Esophagus muscularis mucosa (tissue), 4 donors: ENCODE measurements at places on chromosomes 5 and 9.

- no peak for DNase-seq
Observed at GRCh38 chr5:61472172-61472958, 140.3 kb downstream of the ZSWIM6 start.

DNA sequence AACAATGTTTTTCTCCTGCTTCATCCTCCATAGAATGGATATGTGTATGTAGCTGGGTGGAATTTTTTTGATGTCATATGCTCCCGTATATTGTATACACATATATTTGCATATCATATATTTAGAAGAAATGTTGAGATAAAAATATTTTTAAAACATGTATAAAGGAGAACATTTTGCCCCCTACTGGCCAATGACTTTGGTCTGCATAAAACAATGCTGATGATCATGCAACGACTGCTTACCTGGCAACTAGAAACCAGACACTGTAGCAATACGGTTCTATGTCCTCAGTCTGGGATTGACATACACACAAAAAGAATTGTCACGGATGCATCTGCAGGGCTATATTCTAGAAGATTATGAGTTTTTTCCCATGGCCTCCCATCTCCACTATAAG is 503.6 kb downstream of the ELAVL2 start:
- DNase-seq, result no peak

DNA sequence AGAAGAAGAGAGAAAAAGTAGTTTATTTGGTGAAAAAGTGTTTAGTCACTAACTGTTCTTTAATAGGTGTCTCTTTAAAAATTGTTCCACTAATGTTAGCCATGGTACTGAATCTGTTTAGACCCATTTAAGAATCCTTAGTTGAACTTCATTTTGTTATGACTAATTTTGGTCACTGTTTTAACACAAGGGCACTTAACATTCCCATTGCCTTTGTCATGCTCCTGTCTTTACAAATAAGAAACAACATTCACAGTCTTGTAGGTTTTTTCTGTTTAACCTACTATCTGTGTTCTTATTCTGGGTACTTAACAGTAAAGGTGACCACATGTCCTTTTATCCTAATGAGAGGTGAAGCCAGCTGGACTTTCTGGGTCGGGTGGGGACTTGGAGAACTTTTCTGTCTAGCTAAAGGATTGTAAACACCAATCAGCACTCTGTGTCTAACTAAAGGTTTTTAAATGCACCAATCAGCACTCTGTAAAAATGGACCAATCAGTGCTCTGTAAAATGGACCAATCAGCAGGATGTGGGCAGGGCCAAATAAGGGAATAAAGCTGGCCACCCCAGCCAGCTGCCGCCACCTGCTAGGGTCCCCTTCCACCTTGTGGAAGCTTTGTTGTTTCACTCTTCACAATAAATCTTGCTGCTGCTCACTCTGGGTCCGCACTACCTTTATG is 116.7 kb downstream of the WDR70 start:
- DNase-seq, result no peak

DNA sequence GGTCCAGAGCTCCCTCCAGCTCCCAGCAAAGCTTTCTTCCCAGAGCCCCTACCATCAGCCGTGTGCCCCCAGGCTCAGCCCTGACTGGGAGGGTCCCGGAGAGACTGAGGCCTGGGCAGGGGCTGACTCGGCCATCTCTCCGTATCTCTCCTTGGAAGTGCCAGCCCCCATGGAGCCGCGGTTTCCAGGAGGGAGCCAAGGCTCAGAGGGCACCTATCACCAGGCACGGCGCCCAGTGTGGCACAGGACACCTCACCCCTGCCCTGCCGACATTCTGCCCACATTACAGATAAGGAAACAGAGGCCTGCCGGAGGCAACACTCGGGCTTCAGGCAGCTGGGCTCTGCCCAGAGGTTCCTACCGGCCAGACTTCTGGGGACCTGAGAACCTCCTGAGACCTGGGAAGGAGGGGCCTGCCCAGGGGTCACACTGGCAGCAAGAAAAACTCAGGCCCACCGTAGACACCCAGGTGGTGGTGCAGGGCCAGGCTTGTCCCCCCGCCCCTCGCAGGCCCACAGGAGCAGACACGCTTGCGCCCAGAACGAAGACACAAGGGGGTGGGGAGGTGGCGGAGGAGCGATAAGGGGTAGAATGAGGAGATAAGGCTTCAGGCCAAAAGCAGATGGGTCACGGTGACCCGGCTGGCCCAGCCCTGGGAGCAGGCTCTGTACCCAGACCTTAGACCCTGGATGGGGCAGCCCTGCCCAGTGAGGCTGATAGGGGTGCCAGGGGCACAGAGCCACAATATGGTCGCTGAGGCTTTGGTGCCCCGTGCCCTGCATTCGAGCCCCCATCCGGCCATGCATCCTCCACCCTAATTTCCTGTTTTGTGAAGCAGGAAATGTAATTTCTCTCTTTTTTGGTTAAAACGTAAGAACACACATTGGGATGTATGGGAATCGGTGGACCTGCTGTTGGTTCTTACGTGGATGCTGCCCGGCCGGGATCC is 11.8 kb downstream of the NR5A1 start:
- DNase-seq, result no peak
